SK-N-MC (cell line): ENCODE measurements at places on chromosomes 13 and 19.

GRCh38 chr19:53057904-53058580, 13.5 kb downstream of the ERVV-2 start:
- DNase-seq = no peak

DNA sequence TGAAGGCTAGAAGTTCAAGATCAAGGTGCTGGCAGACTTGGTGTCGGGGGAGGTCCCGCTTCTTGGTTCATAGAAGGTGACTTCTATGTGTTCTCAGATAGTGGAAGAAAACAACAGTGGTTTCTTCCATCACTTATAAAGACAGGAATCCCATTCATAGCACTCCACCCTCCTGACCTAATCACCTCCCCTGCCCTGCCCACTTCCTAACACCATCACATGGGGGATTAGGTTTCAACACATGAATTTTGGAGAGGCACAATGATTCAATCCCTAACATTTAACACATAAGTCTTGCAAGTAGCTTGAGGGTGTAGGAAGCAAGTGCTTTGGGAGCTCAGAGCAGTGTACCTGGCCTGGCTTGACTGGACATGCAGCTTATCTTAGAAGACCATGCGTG, 142.8 kb upstream of the TSHZ3 start:
- no peak for DNase-seq

DNA sequence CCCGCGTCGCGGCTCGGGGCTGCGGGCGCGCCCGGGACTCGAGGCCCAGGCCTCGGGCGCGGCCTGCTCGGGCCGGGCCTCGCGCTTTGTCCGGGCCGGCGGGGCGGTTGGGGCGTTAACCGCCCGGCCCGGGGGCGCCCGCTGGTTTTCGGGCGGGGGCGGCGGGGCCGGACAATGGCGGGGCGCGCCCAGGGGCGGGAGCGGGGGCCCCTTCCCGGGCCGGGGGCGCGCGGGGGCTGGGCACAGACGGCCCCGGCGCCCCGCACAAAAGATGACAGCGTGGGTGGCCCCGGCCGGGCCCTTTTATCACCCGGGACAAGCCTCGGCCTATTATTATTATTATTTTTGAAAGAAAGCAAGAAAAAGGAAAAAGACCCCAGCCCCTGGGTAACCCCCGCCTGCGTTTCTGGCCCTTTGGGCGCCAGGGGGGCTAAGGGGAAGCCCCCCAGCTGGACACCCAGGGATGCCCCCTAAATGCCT, 419 bp downstream of the KDM4B start:
- DNase-seq = no peak

GRCh38 chr13:94640721-94641120, 39.1 kb downstream of the GPR180 start:
- no peak for DNase-seq

- DNase-seq = no peak
Measured at GRCh38 chr13:51032831-51033230, 78.2 kb downstream of the C13orf42 start.

GRCh38 chr19:5831159-5831558, 8.3 kb downstream of the FUT6 start:
- no peak for DNase-seq

DNA sequence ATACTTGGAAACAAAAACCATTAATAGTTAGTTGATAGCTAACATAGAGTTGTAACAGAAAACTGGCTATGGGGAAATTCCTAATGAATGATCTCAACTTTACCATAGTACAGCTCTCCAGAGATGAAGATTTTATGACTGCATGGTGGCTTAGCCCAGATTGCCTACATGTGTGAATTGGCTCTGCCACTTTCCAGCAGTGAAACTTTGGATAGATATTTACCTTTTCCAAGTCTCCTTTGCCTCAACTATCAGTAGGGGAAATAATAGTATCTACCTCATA, 161.1 kb downstream of the LACC1 start:
- no peak for DNase-seq

DNA sequence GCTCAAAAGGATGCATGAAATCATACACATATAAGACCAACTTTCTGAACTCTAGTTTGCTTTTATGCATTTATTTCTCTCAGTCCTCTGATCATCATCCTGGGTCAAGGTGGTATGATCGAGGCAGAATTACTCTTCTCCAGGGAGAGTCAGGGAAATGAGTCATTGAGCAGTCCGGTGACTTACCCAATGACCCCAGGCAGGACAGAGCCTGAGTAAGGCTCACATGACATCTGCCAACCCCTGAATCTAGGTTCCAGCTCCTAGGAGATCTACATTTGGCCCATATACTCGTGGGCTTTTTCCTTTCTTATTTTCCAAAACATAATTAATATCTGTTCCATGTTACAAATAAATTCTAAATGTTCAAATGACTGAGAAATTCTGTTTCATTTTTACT, 502.3 kb downstream of the FOXO1 start:
- no peak for DNase-seq

- DNase-seq = no peak
Measured at GRCh38 chr13:64276232-64276631, 2860.6 kb upstream of the PCDH20 start.

- DNase-seq = no peak
Measured at GRCh38 chr13:25777509-25777908, 274.3 kb downstream of the SHISA2 start.

DNA sequence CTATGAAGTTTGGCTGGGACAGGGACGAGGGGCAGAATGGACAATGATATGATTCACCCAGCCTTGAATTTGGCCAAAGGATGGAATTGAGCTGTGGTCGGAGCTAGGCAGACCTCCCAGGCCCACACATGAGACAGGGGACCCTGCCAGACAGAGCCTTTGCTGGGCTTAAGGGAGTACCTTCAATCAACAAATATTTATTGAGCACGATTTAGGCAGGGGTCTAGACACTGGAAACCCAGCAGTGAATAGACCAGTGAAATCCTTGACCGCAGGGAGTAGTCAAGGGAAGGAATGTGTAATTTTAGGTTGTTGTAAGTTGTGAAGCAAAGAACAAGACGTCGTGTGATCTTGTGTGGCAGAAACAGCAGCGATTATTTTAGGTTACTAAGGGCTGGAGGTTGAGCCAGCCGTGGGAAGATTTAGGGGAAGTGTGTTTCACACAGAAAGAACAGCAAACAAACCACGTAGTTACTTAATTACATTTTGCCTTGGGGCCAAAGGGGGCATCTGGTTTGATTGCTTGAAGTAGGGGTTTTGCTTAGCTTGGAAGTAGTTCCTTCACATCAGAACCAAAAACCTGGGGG, 16.9 kb upstream of the AP1M2 start:
- peak; percentile 65 for DNase-seq

- DNase-seq = no peak
Measured at GRCh38 chr19:7930765-7931164, 4.8 kb upstream of the CTXN1 start.

DNA sequence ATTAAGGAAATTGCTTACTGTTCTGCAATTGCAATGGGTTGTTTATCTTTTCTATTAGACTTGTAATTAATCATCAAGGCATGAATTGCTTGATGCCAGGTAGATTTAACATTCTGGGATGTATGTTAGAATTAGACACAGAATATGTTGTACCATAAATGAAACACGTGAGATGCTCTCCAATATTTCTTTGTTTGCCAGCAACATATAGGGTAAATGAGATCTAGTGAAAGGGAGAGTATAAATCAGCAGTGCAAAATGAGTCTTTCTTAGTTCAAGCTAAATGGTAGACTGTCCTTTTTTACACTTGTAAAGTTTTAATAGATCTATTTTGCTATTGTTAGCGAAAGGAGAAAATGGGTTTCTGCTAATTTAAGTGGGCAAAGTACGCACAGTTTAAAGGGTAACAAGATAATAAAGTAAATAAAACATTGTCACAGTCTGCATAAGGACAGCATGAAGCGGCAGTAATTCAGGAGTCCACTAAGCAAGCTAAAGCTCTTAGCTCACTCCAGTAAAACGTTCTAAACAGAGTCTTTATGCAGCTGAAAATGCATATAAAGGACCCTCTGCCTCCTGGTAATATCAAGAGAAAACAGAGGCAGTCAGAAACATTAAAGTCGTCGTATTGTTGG, 1137.1 kb downstream of the OLFM4 start:
- DNase-seq = no peak

DNA sequence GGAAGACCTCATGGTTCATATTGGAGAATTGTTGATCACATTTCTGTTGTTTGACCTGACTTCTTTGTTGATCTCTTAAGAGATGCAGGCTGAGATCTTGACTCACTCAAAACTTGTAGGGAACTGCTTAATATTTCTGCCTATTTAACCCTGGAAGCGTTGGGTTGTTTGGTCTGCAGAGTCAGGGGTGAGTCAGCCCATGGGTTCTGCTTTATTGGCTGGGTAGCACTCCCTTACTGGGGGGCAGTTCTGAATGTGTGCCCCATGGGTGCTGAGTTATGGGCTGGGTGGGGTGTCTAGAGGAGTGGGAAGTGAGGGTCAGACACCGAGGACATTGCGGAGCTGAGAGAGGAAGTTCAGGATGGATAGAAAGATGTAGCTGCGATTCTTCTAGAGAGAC, 87.9 kb downstream of the LRCH1 start:
- no peak for DNase-seq

DNA sequence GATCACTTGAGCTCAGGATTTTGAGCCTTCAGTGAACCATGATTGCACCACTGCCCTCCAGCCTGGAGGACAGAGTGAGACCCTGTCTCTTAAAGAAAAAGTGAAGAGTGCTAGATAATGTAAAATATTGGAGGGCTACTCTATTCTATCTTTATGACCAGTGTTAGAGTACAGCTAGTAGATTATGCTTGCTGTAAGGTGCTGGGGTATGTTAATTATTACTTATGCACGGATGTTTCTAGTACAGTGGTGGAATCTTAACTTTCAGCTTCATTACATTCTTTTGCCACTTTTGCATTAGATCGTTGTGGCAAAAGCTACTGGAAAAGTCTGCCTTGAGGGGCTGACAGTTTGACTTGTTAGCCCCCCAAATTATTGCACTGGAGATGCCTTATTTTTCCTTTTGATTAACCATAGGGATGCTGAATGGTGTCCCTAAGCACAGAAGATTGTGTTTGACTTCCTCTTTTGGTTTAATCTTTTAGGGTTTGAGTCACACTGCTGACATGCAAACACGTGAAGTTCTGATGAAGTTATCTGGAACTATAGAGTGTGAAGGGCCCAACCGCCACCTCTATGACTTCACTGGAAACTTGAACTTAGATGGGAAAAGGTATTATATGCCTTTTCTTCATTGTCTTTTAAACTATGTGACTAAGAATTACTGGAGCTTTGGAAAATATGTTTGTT, 169.8 kb downstream of the ATP8A2 start:
- DNase-seq = no peak

- no peak for DNase-seq
Measured at GRCh38 chr19:13841086-13841961, 35.6 kb upstream of the NANOS3 start.

- no peak for DNase-seq
Measured at GRCh38 chr13:110565296-110565695, 3.8 kb upstream of the RAB20 start.

DNA sequence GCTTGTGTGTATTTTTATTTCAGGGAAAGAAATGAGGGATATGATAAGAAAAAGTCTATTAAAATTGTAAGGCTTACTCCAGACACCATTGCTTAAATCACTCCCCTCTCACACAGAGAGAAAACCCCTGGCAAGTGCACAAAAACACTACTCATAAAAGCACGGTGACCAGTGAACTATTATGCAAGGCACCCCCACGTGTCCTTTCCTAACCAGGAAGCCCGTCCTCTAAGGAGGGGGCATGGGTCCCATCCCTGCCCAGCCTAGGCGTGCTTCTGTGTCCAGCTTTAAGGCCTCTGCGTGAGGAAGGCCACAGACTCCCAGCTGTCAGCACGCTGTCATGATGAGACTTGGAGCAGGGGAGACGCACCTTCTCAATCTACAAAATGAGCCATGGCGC, 83.5 kb downstream of the SLC7A1 start:
- DNase-seq = no peak

GRCh38 chr13:27018344-27018861, 153.2 kb downstream of the USP12 start:
- DNase-seq = no peak

DNA sequence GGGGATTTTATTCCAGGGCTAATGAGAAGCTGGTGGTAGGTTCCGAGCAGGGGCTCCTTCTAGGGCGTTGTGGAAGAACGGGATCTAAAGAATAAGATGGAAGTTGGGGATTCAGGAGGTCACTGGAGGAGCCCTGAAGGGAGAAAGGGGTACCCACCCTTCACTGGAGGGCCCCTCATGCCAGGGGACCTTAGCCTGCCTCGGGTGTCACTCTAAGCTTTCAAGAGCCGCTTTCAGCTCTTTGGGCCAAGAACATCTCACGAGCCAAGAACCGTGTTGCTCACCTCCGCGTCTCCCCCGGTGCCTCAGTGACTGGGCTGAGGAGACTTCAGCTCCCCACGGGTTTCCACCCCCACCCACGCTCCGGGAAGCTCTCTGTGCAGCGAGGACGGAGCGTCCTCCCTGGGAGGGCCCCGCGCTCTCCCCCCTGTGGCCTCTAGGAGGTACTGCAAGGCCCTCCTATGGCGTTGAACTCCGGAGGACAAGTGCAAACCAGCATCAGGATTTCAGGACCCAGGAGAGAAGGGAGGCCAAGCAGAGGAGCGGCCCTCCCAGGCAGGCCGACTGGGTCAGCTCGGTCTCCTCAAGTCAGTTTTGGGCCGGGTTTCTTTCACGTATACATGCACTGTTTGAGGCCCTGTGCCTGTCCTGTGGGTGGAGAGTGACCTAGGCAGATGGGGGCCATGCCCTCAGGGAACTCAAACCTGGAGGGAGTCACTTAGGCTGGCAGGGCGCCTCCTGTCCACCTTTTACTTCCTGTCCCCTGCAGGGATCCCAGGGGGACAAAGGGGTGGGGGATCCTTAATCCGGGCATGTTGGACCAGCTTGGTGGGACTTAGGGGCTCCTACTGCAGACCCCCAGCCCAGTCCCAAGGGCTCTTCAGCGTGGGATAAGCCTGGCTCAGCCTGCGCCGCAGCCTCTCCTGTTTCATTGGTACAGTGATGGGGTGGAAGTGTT, 5.1 kb upstream of the KRTDAP start:
- DNase-seq = no peak

DNA sequence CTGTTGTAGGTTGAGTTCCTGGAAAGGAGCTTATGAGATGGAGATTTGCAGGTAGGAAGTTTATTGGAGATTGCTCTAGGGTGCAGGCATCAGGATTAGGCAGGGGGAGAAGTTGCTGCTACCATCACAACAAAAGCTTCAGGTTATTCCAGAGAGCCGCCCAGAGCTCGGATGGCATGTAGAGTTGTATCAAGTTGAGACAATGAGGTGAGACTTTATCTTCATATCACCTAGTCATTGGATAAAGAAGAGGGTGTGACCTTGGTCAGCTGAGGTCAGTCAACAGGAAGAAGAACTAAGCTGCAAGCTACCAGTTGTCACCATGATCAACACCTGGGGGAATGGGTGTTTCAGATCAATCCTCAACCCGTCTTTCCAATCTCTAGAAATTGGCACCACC, 342.0 kb downstream of the RFC3 start:
- DNase-seq = no peak

DNA sequence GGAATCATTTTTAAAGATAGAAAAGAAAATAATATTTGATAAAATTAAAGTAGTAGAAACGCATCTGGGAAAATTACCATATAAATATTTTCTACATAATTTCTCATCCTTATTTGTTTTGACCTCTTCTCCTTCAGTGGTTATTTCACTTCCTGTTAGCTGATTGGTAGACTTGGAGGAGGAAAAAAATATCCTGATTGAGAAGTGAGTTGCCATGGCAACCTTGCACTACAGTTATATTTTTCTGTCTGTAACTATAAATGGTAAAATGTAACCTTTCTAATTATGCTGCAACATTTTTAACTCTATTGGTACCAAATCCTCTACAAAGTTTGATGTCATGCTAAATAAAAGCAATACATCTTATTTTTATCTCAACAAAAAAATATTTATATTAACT, 45.2 kb downstream of the SCEL start:
- no peak for DNase-seq
